ENCODE measurements at places on chromosomes 3 and 15.

DNA sequence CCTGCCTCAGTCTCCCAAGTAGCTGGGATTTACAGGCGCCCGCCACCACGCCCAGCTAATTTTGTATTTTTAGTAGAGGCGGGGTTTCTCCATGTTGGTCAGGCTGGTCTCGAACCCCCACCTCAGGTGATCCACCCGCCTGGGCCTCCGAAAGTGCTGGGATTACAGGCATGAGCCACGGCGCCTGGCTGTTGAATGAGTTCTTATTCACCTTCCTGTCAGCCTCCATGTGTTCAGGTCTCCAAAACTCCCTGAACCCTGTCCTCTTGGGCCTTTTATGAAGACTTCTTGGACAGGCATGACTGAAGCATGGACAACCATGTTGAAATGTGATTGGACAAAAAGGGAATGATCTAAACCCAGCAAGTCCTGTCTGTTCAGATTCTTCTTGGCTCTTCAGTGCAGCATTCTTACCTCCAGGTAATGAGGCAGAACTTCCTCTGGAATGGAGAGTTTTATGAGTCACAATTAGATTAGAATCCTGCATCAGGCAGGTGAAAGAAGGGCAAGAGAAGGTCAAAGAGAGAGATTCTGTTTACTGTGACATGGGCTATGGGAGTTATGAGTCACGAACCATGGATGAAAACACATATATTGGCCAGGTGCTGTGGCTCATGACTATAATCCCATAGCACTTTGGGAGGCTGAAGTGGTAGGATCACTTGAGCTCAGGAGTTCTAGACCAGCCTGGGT is 23.1 kb upstream of the EIF4A2 start:
- H3K27ac ChIP-seq = no peak overlapping the region
- H3K4me1 ChIP-seq = no peaks in the 10 kb centered on the region
- no peak for DNase-seq
- H3K4me3 ChIP-seq = no peak overlapping the region
- H3K36me3 ChIP-seq = no peaks in the 10 kb centered on the region

- peaks cover 17% of the 10 kb centered on the region for H3K27me3 ChIP-seq
- H3K36me3 ChIP-seq = no peaks in the 10 kb centered on the region
- no peak overlapping the region for H3K4me3 ChIP-seq
Measured at GRCh38 chr15:99502182-99502581, 63.6 kb upstream of the MEF2A start.

DNA sequence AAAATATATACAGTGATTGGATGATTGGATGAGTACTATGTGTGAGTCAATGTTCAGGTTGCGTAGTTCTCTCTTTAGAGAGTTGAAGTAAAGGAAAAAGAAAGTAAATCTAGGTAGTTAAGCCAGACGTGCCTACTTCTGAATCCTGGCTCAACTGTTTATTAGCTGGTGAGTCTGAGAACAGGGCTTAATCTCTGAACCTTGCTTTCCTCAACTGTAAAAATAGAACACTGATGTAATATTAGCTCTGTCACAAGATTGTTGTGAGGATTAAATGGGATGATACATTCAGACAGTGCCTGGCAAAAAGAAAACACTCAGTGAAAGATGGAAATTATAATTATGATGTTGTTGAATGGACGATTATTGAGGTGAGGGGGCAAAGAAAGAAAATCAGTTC is 413.4 kb downstream of the MAGI1 start:
- H3K4me3 ChIP-seq = no peak overlapping the region
- DNase-seq = no peak
- H3K27ac ChIP-seq = no peak overlapping the region

GRCh38 chr3:179898024-179898423 is 138.7 kb downstream of the PEX5L start:
- no peak overlapping the region for H3K27ac ChIP-seq
- H3K4me1 ChIP-seq = no peaks in the 10 kb centered on the region
- DNase-seq = no peak
- H3K4me3 ChIP-seq = no peak overlapping the region

- H3K4me1 ChIP-seq = no peaks in the 10 kb centered on the region
- H3K27me3 ChIP-seq = no peaks in the 10 kb centered on the region
- no peak overlapping the region for H3K27ac ChIP-seq
- DNase-seq = no peak
- no peak overlapping the region for H3K4me3 ChIP-seq
Measured at GRCh38 chr3:126711121-126711760, 7.2 kb downstream of the CHCHD6 start.

DNA sequence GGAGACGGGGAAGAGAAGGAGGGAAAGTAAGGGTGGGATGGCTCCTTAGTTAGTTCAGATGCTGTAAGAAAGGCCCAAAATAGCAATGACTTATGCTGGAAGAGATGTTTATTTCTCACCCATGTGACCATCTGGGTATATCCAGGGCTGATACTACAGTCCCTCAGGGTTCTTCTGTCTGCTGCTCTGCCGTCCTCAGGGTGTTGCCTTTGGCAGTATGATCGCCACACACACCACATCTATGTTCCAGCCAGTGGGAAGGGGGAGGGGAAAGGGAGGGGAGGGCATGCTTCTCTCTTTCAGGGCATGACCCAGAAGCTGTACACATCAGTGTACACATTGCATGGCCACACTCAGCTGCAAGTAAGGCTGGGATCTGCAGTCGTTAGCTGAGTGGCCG is 10.2 kb downstream of the CD276 start:
- no peak overlapping the region for H3K4me3 ChIP-seq
- peaks cover 5% of the 10 kb centered on the region for H3K4me1 ChIP-seq
- peaks cover 2% of the 10 kb centered on the region for H3K27me3 ChIP-seq
- H3K27ac ChIP-seq = no peak overlapping the region
- no peak for DNase-seq

DNA sequence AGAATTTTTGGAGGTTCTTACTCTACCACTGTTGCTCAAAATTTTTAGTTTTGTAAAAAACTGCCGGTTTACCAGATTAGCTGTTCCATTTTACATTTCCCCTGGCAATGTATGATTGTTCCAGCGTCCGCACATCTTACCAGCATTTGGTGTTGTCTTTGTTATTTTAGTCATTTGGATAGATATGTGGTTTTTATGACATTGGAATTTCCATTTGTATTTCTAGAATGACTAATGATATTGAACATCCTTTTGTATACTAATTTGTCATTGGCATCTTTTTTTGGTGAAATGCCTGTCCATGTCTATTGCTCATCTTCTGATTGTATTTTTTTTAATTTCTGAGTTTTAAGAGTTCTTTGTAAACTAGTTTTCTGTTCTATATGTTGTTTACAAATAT is 28.5 kb downstream of the LRRC28 start:
- no peak for DNase-seq
- H3K27ac ChIP-seq = no peak overlapping the region
- H3K4me1 ChIP-seq = no peaks in the 10 kb centered on the region
- H3K4me3 ChIP-seq = no peak overlapping the region
- no peaks in the 10 kb centered on the region for H3K27me3 ChIP-seq

GRCh38 chr3:14425581-14426304 is 23.3 kb downstream of the SLC6A6 start:
- no peaks in the 10 kb centered on the region for H3K36me3 ChIP-seq
- peak overlapping the region; percentile 97 for H3K27ac ChIP-seq
- H3K4me3 ChIP-seq = no peak overlapping the region
- H3K27me3 ChIP-seq = no peaks in the 10 kb centered on the region

- DNase-seq = no peak
- no peak overlapping the region for H3K27ac ChIP-seq
- no peaks in the 10 kb centered on the region for H3K27me3 ChIP-seq
- H3K36me3 ChIP-seq = no peaks in the 10 kb centered on the region
Measured at GRCh38 chr3:148329481-148330235, 368.0 kb upstream of the AGTR1 start.

DNA sequence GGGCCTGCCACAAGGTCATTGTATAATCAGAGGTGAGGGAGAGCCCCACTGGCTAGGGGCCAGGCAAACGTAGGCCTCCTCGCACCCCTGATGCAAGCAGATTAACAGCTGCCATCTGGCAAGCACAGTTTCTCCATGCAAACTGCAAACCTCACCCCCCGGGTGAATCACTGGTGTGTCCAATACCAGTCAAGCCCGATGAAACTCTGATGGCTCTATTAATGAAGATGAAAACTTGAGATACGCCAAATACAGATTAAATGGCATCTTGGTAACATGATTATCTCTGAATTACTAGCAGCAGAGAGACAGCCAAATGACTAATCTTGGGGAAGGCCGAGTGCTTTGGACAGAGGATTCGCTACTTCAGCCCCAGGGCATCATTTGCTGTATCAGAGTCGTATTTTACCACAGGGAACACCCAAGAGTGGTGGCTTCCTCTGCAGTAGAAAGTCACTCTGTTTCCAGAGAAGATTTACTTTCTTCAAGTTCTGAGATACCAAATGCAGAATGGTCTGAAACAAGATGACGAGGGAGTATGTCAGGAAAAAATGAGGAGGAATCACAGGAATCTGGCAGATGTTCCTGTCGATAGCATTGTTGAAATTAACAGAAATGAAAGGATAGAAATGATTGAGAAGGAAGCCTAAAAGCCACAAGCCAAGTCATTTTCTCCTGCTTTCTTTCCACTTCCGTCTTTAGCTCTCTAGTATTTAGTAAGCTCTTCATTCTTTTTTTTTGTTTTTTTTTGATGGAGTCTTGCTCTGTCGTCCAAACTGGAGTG is 96.2 kb upstream of the NR2F2 start:
- H3K36me3 ChIP-seq = no peaks in the 10 kb centered on the region
- no peaks in the 10 kb centered on the region for H3K27me3 ChIP-seq
- no peak overlapping the region for H3K4me3 ChIP-seq
- H3K27ac ChIP-seq = no peak overlapping the region

- no peaks in the 10 kb centered on the region for H3K27me3 ChIP-seq
- no peak for DNase-seq
- H3K4me1 ChIP-seq = peaks cover 12% of the 10 kb centered on the region
- H3K36me3 ChIP-seq = no peaks in the 10 kb centered on the region
- no peak overlapping the region for H3K27ac ChIP-seq
- H3K4me3 ChIP-seq = no peak overlapping the region
Measured at GRCh38 chr3:128701342-128702212, 24.4 kb upstream of the RAB7A start.

DNA sequence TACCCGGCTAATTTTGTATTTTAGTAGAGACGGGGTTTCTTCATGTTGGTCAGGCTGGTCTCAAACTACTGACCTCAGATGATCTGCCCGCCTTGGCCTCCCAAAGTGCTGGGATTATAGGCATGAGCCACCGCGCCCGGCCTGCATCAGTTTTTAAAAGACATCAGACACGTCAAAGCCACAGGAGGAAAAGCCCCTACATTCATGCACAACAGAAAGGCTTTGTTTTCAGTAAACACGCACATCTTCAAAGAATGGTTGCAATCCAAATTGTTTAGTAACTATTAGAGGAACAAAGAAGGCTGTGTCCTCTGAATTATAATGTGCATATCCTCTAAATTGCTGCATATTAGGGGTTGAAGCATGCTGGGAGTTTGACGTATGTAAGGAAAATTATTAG is 53.3 kb downstream of the BTD start:
- DNase-seq = no peak
- peaks cover 2% of the 10 kb centered on the region for H3K4me1 ChIP-seq
- H3K4me3 ChIP-seq = no peak overlapping the region
- no peaks in the 10 kb centered on the region for H3K36me3 ChIP-seq
- no peak overlapping the region for H3K27ac ChIP-seq
